Heart right ventricle (tissue), 16 donors: ENCODE measurements at places on chromosomes 3 and 15.

DNA sequence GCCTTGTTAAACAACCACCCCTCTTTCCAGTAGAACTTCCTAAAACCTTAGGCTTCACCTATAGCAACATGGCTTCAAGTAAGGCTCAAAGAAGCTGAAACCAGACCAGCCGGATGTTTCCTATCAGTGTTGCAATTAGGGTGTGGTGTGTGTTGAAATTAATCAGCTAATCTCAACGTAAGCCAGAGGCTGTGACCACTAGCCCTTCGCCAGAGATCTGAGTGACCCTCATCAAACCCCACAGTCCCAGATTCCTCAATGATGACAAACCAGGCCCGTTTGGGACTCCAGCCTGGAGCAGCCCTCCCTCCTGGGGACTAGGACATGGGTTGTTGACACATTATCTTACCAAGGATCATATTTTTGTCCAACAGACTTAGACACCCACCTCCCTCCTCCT, 27.3 kb downstream of the CYP11A1 start:
- no peak for DNase-seq
- no peaks in the 10 kb centered on the region for H3K4me1 ChIP-seq

DNA sequence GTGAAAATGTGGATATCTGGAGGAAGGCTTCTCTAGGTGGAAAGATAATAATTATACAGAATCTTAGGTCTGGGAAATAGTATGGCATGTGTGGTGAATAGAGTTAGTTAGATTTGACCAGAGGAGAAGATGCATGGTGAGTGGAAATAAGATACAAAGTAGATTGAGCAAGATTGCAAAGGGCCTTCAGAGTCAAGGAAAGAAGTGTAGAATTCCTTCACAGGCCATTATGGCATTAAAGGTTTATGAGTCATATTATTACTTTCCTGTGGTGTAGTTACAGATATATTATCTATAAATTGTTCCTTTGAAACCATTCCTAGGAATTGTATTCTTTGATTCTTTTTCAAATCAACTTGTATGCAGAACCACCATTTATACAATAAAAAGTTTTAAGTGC, 660.3 kb downstream of the SI start:
- no peaks in the 10 kb centered on the region for H3K27me3 ChIP-seq
- no peak overlapping the region for H3K27ac ChIP-seq
- no peaks in the 10 kb centered on the region for H3K36me3 ChIP-seq

GRCh38 chr3:96488708-96489107, 325.7 kb upstream of the EPHA6 start:
- no peak for DNase-seq
- no peak overlapping the region for H3K27ac ChIP-seq
- no peaks in the 10 kb centered on the region for H3K27me3 ChIP-seq
- H3K4me3 ChIP-seq = no peak overlapping the region
- no peaks in the 10 kb centered on the region for H3K36me3 ChIP-seq
- no peaks in the 10 kb centered on the region for H3K4me1 ChIP-seq

DNA sequence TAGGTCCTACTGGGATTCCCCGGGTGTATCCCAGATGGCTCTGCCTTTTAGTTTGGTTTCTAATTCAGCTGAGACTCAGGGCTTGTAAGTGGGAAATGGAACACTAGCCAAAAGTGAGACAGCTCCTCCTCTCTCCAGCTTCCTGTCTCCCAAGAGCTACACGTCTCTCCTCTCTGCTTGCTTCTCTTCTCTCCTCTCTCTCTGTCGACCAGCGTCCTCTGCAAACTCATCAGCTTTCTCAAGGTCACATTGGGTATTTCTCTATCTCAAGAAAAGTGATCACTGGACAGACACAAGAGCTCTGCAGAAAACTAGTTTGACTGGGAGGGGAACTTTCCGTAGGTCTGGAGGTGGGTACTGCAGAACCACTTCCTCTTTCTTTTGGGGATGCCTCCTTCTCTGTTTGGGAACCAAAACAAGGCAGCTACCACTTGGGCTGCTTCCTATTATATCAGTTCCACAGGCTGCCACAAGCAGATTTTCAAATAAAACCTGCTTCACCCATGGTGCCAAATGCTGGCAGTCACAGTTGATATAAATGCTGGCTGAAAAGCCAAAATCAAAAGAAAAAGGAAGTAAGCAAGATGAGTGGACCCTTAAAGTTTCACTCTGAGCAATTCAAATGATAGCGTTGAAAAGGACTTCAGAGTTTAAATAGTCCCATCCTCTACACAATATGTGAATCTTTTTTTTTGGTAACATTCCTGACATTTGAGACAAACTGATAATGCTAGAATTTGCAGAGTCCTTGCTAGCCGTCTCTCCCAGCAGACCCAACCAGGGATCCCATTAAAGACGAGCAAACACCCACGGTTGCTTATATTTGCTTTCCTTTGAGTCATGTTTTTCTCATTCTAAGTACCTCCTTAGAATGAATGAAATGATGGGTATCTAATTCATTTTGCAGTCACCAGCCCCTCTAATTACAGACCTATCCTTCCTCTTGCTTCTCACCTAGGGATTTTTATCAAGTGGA, 7.2 kb upstream of the DYNC1LI1 start:
- DNase-seq = peak; percentile 34
- peak overlapping the region; percentile 80 for H3K27ac ChIP-seq
- H3K36me3 ChIP-seq = no peaks in the 10 kb centered on the region
- H3K4me1 ChIP-seq = peaks cover 44% of the 10 kb centered on the region
- no peak overlapping the region for H3K4me3 ChIP-seq
- no peaks in the 10 kb centered on the region for H3K27me3 ChIP-seq

GRCh38 chr3:45773714-45774449, 22.5 kb downstream of the SLC6A20 start:
- no peak for DNase-seq
- no peaks in the 10 kb centered on the region for H3K4me1 ChIP-seq
- no peaks in the 10 kb centered on the region for H3K27me3 ChIP-seq
- H3K36me3 ChIP-seq = no peaks in the 10 kb centered on the region

GRCh38 chr15:83935774-83936173, 281.9 kb downstream of the ADAMTSL3 start:
- no peak for DNase-seq
- H3K27me3 ChIP-seq = no peaks in the 10 kb centered on the region
- no peaks in the 10 kb centered on the region for H3K36me3 ChIP-seq

- no peak overlapping the region for H3K4me3 ChIP-seq
- no peaks in the 10 kb centered on the region for H3K4me1 ChIP-seq
- DNase-seq = no peak
- H3K36me3 ChIP-seq = no peaks in the 10 kb centered on the region
Observed at GRCh38 chr3:157376603-157377300, 59.9 kb upstream of the PTX3 start.

DNA sequence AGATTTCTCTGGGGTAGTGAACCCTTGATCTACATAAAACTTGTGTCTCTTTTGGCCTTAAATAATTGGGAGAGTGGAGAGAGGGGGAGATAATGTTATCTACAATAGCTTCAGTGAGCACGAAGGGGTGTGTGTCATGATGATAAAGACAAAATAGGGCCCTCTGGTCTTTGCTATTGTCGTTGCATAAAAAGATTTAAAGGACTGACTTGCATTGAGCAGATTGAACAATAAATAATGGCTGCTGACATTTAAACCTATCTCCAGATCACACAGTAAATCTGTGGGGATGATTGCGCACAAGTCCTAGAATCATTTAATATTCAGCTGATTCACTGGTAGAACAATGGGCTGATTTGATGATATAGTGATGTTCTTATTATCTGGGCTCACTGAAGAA, 71.3 kb upstream of the GAP43 start:
- no peak overlapping the region for H3K27ac ChIP-seq
- no peaks in the 10 kb centered on the region for H3K4me1 ChIP-seq
- no peak overlapping the region for H3K4me3 ChIP-seq

DNA sequence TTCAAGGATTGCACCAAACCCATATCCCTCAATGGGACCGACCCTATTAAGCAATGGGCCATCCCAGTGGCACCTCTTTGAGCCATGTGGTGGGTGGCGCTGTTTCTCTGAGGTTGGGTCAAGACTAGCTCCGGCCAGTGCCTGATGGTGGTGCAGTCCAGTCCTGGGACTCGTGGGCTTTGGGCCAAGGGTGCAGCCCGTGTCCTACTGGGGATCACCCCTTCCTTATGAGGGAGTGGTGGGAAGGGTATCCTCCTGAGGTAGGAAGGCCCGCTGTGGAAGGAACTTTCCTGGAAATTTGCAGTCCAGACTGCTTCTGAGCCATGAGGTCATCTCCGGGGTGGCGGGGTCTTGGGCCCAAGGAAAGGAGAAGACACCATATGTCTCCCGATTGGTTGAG, 231.6 kb downstream of the SNRPN start:
- no peaks in the 10 kb centered on the region for H3K36me3 ChIP-seq
- H3K27me3 ChIP-seq = no peaks in the 10 kb centered on the region
- no peaks in the 10 kb centered on the region for H3K4me1 ChIP-seq
- DNase-seq = no peak
- no peak overlapping the region for H3K27ac ChIP-seq

DNA sequence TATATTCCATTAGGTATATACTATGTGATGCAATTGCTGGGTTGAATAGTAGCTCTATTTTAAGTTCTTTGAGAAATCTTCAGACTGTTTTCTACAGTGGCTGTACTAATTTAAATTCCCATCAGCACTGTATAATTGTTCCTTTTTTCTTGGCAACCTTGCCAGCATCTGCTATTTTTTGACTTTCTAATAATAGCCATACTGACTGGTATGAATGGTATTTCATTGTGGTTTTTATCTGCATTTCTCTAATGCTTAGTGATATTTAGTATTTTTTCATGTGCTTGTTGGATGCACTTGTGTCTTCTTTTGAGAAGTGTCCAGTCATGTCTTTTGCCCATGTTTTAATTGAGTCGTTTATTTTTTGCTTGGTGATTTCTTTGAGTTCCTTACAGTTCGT, 145.1 kb upstream of the PLSCR5 start:
- no peaks in the 10 kb centered on the region for H3K36me3 ChIP-seq
- no peak overlapping the region for H3K4me3 ChIP-seq
- H3K27ac ChIP-seq = no peak overlapping the region
- DNase-seq = no peak
- H3K27me3 ChIP-seq = no peaks in the 10 kb centered on the region

GRCh38 chr3:464255-464654, 267.7 kb downstream of the CHL1 start:
- H3K36me3 ChIP-seq = no peaks in the 10 kb centered on the region
- H3K4me3 ChIP-seq = no peak overlapping the region
- no peaks in the 10 kb centered on the region for H3K4me1 ChIP-seq
- H3K27ac ChIP-seq = no peak overlapping the region
- no peak for DNase-seq
- no peaks in the 10 kb centered on the region for H3K27me3 ChIP-seq

GRCh38 chr3:55105647-55106046, 177.8 kb upstream of the LRTM1 start:
- no peaks in the 10 kb centered on the region for H3K27me3 ChIP-seq
- no peaks in the 10 kb centered on the region for H3K36me3 ChIP-seq
- no peak overlapping the region for H3K4me3 ChIP-seq
- H3K4me1 ChIP-seq = no peaks in the 10 kb centered on the region
- no peak overlapping the region for H3K27ac ChIP-seq

GRCh38 chr15:91208371-91208770, 108.3 kb downstream of the SV2B start:
- H3K4me3 ChIP-seq = no peak overlapping the region
- no peak overlapping the region for H3K27ac ChIP-seq
- peaks cover 19% of the 10 kb centered on the region for H3K27me3 ChIP-seq
- no peaks in the 10 kb centered on the region for H3K36me3 ChIP-seq
- H3K4me1 ChIP-seq = no peaks in the 10 kb centered on the region

DNA sequence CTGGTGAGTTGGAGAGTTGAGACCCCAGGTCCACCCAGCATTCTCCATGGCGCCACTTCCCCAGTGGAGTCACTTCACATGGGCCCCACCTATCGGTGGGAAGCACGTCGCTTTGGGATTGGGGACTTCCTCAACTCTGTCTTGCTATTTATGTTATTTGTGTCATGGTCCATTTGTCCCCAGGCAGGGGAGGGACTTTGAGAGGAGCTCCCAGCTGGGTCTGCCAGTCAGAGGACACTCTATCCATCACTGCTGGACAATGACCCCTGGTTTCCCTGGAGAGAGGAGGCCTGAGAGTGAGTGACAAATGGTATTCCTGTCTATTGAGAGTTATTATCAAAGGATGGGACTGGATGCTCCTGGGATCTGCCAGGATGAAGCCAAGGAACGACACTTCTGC, 127.6 kb downstream of the RAB11A start:
- H3K4me1 ChIP-seq = no peaks in the 10 kb centered on the region
- H3K27me3 ChIP-seq = peaks cover 61% of the 10 kb centered on the region
- no peak for DNase-seq
- H3K36me3 ChIP-seq = no peaks in the 10 kb centered on the region
- no peak overlapping the region for H3K4me3 ChIP-seq
- no peak overlapping the region for H3K27ac ChIP-seq

DNA sequence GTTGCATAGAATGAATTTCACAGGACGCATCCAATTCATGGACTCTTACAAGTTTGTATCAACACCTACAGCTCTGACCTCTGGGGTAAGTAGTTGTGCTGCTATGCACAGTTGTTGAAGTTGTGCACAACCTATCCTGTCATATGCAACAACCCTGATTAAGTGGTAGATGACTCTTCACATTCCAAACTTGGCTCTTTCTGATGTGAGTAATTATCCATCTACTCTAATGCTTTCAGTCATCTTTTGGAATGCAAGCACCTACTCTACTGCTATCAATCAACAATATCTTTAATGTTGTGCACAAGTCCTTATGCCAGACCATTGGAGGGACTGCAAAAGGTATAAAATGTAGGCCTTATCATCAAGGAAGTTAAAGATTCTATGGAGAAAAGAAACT, 921.4 kb downstream of the MCTP2 start:
- no peak overlapping the region for H3K27ac ChIP-seq
- H3K36me3 ChIP-seq = no peaks in the 10 kb centered on the region
- H3K4me3 ChIP-seq = no peak overlapping the region
- no peaks in the 10 kb centered on the region for H3K27me3 ChIP-seq
- no peak for DNase-seq

- H3K27ac ChIP-seq = no peak overlapping the region
- no peaks in the 10 kb centered on the region for H3K36me3 ChIP-seq
- H3K4me3 ChIP-seq = no peak overlapping the region
- no peaks in the 10 kb centered on the region for H3K27me3 ChIP-seq
- DNase-seq = no peak
- H3K4me1 ChIP-seq = no peaks in the 10 kb centered on the region
Observed at GRCh38 chr3:78988324-78988723, 779.5 kb downstream of the ROBO1 start.

GRCh38 chr15:62564886-62565633, 400.0 kb upstream of the C2CD4B start:
- no peaks in the 10 kb centered on the region for H3K36me3 ChIP-seq
- peaks cover 42% of the 10 kb centered on the region for H3K4me1 ChIP-seq
- H3K4me3 ChIP-seq = no peak overlapping the region
- no peaks in the 10 kb centered on the region for H3K27me3 ChIP-seq
- no peak for DNase-seq

- peak overlapping the region; percentile 48 for H3K27ac ChIP-seq
- peaks cover 10% of the 10 kb centered on the region for H3K4me1 ChIP-seq
- peak; percentile 31 for DNase-seq
- no peak overlapping the region for H3K4me3 ChIP-seq
- no peaks in the 10 kb centered on the region for H3K27me3 ChIP-seq
Observed at GRCh38 chr3:14907043-14907966, 40.1 kb upstream of the NR2C2 start.

DNA sequence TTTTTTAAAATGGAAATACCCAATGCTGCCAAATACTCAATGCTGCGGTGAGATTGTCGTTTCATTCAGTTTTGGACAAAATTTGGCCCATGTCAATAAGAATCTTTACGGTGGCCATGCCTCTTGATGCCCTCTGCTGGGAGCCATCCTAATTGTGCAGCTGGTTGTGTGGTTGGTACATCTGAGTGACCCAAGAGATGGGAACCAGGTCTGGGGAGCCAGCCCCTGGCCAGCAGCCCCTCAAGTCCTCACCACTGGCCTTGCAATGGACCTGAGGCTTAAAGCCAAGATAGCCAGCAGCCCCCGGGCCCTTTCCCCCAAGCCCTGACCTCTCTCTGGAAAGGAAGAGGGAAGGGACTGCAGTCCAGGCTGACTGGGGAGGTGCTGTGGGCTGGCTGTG, 36.4 kb upstream of the ESYT3 start:
- H3K36me3 ChIP-seq = peaks cover 26% of the 10 kb centered on the region
- H3K4me1 ChIP-seq = peaks cover 29% of the 10 kb centered on the region
- H3K27ac ChIP-seq = peak overlapping the region; percentile 28
- DNase-seq = no peak
- no peak overlapping the region for H3K4me3 ChIP-seq
